ENCODE measurements at places on chromosomes 16 and 17.

GRCh38 chr16:24156777-24157176, 99.4 kb upstream of the CACNG3 start:
- DNase-seq, result no peak

GRCh38 chr16:4004206-4004605, 112.0 kb downstream of the ADCY9 start:
- no peak for DNase-seq

- DNase-seq, result no peak
Measured at GRCh38 chr16:15829460-15829859, 27.4 kb downstream of the MYH11 start.

GRCh38 chr17:74960570-74961342, 11.8 kb downstream of the HID1 start:
- DNase-seq, result no peak

GRCh38 chr17:27367121-27367981, 73.4 kb downstream of the WSB1 start:
- no peak for DNase-seq

- DNase-seq, result no peak
Measured at GRCh38 chr17:81086789-81087551, 52.0 kb downstream of the BAIAP2 start.

DNA sequence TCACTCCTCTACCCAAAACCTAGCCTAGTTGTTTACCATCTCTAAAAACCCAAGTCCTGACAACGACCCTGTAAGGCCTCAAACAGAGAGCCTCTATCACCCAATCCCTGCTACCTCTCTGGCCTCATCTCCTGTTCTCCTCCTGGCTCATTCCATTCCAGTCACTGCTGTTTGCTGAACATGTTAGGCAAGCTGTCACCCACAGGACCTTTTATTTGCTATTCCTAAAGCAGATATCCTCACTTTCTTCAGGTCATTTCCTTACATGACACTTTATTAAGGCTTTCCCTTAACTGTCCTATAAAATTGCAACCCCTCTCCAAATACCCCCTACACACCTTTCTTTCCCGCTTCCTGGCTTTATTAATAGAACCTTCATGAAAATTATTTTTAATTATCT, 85.1 kb downstream of the KANSL1 start:
- DNase-seq, result no peak

GRCh38 chr17:57160624-57161023, 75.6 kb downstream of the AKAP1 start:
- no peak for DNase-seq

- DNase-seq, result no peak
Measured at GRCh38 chr16:1781758-1782407, 488 bp downstream of the SPSB3 start.

DNA sequence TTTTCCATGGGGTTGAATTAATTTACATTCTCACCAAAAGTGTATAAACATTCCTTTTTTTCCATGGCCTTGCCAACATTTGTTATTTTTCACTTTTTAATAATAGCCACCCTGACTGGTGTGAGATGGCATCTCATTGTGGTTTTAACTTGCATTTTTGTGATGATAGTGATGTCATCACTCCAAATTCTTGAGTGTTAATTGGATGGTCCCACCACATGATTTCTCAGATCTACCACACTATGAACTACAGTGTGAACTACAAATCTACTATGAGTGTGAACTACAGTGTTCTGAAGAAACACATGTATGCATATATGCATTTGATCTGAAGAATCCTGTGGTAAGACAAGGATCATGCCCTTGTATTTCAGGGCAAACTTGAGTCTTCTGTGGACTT, 340.1 kb downstream of the ABCC12 start:
- no peak for DNase-seq

Measured in NCI-H1105 (cell line).